Psoas muscle (tissue), 8 donors: ENCODE measurements at places on chromosomes 11 and 22.
A peak's percentile ranks its signal among the peaks of the same experiment; 100 is the strongest.

DNA sequence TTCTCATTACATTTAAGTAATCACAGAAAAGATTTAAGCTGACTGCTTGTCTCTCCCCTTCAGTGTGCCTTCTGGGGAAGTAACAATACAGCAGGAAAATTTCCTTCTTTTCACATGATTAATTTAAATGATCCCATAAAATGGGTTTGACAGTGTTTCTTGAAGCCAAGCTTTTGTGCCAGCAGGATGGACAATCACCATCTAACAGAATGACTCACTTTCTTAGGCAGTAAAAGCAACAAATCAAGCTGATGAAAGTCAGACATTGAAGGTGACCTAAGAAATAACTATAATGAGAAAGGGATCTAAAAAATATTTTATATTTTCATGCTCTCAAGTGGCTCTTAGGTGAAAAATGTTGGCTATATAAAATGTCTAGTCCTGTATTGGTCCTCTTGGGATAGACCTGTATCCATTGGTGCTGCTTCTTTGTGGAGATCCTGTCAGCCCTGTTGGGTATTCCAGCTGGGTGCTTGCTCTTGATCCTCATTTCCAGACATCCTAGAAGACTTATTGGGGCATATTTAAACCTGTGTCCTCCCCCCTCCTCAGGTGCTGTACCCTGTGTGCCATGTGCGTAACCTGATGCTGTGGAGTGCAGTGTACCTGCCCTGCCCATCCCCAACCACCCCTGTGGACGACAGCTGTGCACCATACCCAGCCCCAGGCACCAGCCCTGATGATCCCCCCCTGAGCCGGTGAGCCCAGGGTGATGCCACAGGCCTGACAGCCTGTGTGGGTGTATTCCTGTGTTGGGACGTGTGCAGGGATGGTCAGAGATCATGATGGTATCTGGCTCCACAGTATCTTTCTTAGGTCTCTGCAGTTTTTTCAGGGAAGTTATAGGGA lies 62.7 kb upstream of the HORMAD2 start:
- DNase-seq, result no peak

- peak; percentile 44 for DNase-seq
Measured at GRCh38 chr11:2558861-2559526, 114.2 kb downstream of the KCNQ1 start.

DNA sequence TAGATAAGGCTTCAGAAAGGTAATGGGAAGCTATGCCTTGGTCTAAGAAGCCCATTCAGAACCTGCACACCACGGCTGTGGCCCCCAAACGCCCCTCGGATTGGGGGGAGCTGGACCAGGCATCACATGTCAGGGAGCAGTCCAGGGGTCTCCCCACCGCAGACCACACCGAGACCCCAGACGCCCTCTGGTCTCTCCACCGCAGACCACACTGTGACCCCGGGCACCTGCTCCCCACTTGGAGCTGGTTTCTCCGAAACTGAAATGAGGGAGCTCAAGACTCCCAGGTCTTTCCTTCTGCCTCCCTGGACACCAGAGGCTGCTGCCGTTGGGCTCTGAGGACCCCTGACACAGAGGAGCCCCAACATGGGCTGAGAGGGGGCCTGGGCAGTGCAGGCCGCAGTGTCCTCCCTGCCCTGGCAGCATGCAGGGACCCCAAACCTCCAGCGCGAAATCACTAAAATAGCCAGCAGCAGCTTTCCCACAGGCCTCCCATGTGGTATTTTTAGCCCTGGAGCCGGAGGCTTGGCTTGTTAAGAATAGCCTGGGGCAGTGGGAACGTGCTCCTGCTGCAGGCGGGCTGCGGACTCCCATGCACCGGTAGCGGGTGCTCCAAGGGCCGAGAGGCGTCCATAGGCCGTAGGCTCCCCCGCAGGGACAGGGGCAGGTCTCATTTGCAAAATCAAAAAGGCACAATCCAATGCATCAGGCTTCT lies 7.7 kb downstream of the LINC01488 start:
- DNase-seq, result peak; percentile 23

DNA sequence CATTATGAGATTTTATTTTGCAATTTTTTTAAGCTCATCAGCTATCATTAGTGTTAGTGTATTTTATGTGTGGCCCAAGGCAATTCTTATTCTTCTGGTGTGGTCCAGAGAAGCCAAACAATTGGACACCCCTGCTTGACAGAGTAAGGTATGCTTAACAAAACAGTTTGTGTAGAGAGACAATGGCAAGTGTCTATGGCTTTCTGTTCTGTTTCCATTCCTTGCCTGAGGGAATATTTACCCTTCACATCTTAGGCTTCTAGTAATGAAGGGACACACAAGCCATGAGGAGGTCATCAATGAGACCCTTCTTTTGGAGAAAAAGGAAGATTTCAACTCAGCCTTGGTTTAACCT lies 1278.4 kb upstream of the TENM4 start:
- DNase-seq, result no peak

DNA sequence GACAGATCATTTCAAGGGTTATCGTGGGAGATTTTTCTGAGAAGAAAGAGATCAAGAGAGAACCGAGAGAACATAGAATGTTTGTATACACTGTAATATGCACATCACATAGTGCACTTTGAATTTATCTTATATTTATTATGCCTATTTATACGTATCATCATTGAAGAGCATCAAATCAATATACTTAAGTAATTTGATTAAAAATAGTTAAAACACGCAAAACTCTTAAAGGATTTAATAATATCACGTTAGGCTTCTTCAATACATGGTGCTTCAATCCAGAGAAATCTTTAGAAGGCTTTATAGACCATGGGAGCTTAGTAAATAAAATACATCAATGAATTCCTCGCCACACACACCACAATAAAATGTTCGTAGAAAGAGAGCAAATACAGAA lies 139.5 kb upstream of the C11orf58 start:
- no peak for DNase-seq

GRCh38 chr22:23281406-23282088 lies 101.2 kb downstream of the BCR start:
- DNase-seq, result peak; percentile 90

GRCh38 chr11:28922386-28922981 lies 814.3 kb downstream of the METTL15 start:
- DNase-seq, result no peak

GRCh38 chr11:112615238-112615637 lies 346.0 kb upstream of the NCAM1 start:
- DNase-seq, result no peak

DNA sequence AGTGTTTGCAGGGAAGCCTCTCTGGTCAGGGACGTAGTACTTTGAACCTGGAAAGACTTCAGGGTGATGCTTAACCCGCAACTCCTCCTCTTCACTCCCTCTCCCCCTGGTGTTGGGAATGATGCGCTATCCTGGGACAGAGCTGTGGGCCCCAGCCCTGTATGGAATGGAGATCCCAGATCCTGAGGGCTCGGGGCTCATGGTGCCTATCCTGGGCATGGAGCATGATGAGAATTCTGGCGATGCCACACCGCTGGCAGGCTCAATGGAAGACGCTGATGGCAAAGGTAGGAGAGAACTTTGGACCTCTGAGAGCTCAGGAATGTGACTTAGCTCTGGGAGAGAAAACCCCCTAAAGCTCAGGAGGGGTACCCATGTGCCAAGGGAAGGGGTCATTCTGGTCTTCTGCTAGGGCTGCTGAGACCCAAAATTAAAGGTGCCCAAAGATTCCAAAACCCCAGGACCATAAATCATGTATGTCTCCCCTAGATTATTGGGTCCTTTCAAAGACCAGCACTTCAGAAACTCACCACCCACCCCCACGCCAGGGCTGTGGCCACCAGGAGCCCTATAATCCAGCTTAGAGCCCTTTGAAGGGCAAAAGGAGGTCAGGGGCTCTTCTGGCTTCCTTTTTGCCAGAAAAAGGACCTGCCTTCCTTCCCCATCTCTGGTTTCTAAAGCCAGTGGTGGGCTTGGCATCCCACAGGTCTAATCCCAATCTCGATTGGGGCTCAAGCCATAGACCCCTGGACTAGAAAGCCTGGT lies 52.5 kb downstream of the BTG4 start:
- DNase-seq, result no peak

DNA sequence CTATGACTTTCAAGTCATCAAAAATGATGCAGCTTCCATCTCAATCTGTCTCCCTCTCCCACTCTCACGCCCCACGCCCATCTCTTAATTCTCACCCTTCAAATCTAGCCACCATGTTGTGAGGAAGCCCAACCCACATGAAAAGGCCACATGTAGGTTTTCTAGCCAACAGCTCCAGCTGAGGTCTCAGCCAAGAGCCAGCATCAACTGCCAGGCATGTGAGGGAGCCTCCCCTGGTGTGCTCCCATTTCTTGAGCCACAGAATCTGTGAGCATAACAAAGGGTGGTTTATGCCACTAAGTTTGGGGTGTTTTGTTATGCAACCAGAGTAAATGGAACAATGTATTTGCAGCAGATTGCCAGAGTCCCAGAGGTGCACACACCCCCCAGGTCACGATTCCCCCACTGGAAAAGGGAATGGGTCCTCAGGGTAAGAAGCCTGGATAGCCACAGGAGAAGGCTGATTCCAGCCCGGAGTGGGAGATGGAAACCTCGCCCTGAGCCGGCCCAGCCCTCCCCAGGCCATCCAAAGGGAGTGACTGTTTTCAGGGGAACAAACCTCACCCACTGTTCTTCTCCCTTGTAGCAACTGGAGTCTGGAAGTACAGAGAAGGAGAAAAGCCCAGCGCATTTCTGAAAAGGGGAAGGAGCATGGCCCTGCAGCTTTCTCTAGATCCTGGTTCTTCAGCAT lies 20.0 kb upstream of the LINC01488 start:
- no peak for DNase-seq

GRCh38 chr11:27119396-27119795 lies 78.8 kb downstream of the BBOX1 start:
- no peak for DNase-seq

DNA sequence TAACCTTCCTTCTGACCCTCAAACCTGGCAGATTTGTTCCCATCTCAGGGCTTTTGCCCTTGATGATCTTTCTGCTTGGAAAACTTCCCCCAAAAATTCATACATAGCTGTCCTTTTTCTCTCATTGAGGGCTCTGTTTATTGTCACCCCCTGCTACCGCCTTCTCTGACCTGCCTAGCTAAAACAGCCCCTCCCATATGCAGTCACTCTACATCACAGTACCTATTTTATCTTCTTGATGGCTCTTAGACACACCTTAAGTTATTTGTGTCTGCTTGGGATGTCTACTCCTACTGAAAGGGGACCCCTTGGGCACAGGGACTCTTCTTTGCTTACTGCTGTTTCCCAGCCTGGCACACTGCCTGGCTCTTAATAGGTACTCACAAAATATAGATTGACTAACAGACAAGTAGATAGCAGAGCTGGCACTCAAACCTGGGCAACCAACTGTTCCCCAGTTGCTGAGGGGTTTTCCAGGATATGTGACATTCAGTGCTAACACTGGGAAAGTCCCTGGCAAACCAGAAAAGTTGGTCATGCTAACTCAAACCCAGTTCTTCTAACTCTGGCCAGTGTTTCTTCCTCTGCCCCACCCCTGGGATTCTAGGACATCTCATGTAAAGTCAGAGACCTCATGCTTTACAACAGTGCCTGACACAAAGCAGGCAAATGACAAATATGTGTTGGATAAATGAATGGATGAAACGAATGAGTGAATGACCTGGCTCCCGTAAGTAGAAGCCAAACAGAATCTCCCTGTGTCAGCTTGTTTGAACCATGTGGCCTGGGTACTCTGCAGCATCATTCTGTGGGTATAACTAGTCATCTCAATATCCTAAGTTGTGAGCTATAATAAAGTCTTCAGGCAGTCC lies 19.8 kb upstream of the FJX1 start:
- DNase-seq, result no peak
